Kidney (tissue), 22 donors: ENCODE measurements at places on chromosomes 6 and 20. TPM values are rescaled to one million over a fixed set of nuclear protein-coding genes. Genes with fewer than 3 reads are reported as not detected.

- no peak overlapping the region for H3K4me3 ChIP-seq
- no peaks in the 10 kb centered on the region for H3K4me1 ChIP-seq
- no peaks in the 10 kb centered on the region for H3K36me3 ChIP-seq
- H3K27me3 ChIP-seq: no peaks in the 10 kb centered on the region
- no peak overlapping the region for H3K27ac ChIP-seq
- DNase-seq: no peak
Observed at GRCh38 chr6:98871057-98871456, 36.7 kb downstream of the POU3F2 start.

UNC93A gene
- total RNA-seq: not detected

PCK1 gene
- total RNA-seq: 29.7 TPM

DNA sequence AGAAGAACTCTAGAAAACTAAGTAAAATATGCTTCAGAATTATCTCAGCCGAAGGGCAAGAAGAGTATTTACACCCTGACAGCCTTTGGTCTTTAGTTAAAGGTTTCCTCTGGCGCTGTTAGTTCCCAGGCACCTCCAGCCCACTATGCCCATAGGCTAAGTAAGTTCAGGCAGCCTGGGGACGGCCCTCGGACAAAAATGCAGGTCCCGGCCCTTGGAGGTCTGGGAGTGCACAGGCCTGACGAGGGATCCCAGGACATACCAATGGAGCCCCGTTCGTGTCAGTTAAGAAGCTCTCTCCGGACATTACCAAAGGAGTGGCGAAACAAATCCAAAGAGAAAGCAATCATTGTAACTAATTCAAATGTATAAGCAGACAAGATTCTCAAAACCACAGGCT is 311.8 kb downstream of the CD83 start:
- no peak for DNase-seq
- no peak overlapping the region for H3K27ac ChIP-seq
- no peaks in the 10 kb centered on the region for H3K36me3 ChIP-seq
- no peaks in the 10 kb centered on the region for H3K27me3 ChIP-seq
- H3K4me3 ChIP-seq: no peak overlapping the region

DNA sequence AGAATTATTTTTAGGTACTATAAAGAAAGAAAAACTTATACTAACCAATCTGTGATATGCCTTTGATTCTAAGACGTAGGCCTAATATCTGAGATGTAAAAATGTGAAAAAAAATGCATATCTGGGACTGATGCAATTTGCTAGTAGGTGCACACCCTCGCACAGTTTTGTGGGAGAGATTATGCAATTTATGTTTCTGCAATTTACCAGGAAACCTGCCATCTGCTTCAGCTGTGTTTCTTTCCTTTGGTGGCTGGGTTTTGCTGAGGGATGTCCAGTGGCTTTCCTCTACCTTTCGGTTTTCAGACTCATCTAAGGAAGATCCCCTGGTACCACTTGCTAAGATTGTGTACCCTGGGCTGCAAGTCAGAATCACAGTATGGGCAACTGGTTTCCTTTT is 186.9 kb downstream of the ZFP64 start:
- H3K36me3 ChIP-seq: no peaks in the 10 kb centered on the region
- no peak overlapping the region for H3K27ac ChIP-seq
- H3K27me3 ChIP-seq: no peaks in the 10 kb centered on the region
- H3K4me1 ChIP-seq: no peaks in the 10 kb centered on the region

DNA sequence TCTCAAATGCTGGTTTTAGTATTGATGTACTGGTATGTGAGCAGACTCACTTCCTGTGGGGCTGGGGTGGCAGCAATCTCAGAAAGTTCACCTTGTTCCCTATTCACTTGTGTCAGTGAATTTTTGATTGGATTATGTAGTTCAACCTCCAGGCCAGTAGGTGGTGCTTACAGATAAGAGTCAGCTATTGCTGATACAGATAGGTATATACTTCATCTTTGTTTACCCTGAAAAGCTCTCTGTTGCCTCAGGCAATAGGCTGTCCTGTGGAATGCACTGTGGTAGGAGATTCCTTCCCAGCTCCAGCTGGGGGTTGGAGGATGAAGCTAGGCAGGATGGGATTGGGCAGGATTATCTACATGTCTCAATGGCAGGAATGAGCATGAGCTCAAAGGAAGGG is 851.2 kb upstream of the EYS start:
- no peak for DNase-seq
- no peak overlapping the region for H3K27ac ChIP-seq
- no peaks in the 10 kb centered on the region for H3K36me3 ChIP-seq

HSPA12B gene
- total RNA-seq: 18.9 TPM

NKX2-4 gene
- not detected for total RNA-seq

DNA sequence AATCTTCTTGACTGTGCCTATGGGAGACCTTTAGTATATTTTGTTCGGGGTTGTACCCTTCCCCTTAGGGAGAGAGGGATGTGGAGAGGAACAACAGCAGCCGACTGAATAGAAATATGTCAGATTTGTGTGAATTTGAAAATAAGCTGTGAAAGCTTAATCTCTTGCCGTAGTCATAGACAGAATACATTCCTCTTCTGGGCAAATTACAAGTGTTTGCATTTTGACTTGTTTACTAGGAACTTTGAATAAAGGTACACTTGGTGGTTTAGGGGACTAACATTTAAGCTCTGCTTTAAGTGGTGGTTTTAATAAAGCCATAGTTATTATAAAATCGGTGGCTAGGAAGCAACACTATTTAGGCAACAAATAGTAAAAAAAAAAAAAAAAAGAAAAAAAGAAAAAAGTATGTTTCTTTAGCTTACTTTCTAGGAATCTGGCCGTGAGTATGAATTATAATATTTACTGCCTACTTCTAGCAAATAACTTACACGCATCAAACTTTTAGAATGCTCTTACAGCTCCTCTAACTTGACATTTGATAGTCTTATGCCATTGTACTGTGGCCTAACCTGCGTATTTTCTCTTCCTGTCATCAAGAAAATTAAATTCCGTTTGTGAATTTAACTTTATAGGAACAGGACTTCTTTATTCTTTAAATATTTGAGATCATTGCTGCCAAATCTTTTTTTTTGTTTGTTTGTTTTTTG is 65.1 kb downstream of the ZBTB2 start:
- no peak for DNase-seq
- H3K27ac ChIP-seq: peak overlapping the region; percentile 68
- peak overlapping the region; percentile 73 for H3K4me3 ChIP-seq
- peaks cover 8% of the 10 kb centered on the region for H3K4me1 ChIP-seq

GRCh38 chr6:133753756-133754155 is 135.2 kb upstream of the TCF21 start:
- no peaks in the 10 kb centered on the region for H3K36me3 ChIP-seq
- no peaks in the 10 kb centered on the region for H3K27me3 ChIP-seq
- DNase-seq: no peak
- no peak overlapping the region for H3K4me3 ChIP-seq

- H3K36me3 ChIP-seq: peaks cover 64% of the 10 kb centered on the region
- H3K4me1 ChIP-seq: no peaks in the 10 kb centered on the region
- H3K27me3 ChIP-seq: no peaks in the 10 kb centered on the region
- DNase-seq: no peak
Observed at GRCh38 chr20:49245921-49246740, 26.9 kb downstream of the DDX27 start.

GRCh38 chr6:136784910-136785746 is 7.1 kb downstream of the MAP3K5 start:
- no peak for DNase-seq
- no peaks in the 10 kb centered on the region for H3K27me3 ChIP-seq
- no peaks in the 10 kb centered on the region for H3K36me3 ChIP-seq
- peaks cover 18% of the 10 kb centered on the region for H3K4me1 ChIP-seq
- no peak overlapping the region for H3K27ac ChIP-seq

GHRH gene
- total RNA-seq: not detected

- DNase-seq: no peak
- H3K36me3 ChIP-seq: no peaks in the 10 kb centered on the region
- H3K4me3 ChIP-seq: no peak overlapping the region
- no peak overlapping the region for H3K27ac ChIP-seq
- H3K27me3 ChIP-seq: no peaks in the 10 kb centered on the region
Observed at GRCh38 chr6:158911746-158912480, 88.1 kb downstream of the RSPH3 start.

DNA sequence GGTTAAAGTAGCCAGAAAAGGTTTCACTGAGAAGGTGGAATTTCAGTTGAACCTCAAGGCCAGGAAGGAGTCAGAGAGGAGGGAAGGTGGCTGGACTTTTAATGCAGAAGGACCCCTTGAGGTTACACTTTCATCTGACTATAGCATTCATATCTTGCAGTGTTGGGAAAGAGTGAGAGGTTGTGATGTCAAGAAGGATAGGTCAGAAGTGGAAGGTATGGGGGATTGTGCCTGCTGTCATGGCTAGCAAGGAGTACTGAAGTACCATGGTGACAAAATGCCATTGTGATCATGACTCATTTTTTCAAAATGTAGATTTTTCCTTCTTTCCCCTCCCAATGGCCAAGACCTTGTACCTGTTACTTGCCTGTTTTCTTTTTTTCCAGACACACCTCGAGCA is 5.2 kb upstream of the BACH2 start:
- H3K27me3 ChIP-seq: no peaks in the 10 kb centered on the region
- no peaks in the 10 kb centered on the region for H3K36me3 ChIP-seq
- H3K27ac ChIP-seq: no peak overlapping the region
- no peak overlapping the region for H3K4me3 ChIP-seq

TRIM38 gene
- total RNA-seq: 27.9 TPM

DNA sequence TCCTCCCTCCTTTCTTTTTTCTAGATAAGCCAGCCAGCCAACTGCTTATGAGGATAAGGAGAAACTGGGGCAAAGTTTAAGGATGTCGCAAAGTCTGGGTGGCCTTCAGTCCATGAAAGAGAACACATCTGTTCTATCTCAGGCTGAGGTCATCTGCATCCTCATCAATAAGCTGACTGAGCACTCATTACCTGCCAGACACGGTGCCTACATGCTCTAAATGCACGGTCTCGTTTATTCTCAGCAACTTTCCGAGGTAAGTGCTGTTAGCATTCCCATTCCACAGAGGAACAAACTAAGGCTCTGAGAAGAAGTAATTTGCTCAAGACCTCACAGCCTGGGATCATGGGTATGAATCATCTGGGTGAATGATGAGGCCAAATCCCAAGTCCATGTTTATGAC is 133.1 kb downstream of the BCAS1 start:
- peaks cover 11% of the 10 kb centered on the region for H3K4me1 ChIP-seq
- H3K27me3 ChIP-seq: no peaks in the 10 kb centered on the region
- H3K27ac ChIP-seq: no peak overlapping the region
- H3K36me3 ChIP-seq: no peaks in the 10 kb centered on the region

DNA sequence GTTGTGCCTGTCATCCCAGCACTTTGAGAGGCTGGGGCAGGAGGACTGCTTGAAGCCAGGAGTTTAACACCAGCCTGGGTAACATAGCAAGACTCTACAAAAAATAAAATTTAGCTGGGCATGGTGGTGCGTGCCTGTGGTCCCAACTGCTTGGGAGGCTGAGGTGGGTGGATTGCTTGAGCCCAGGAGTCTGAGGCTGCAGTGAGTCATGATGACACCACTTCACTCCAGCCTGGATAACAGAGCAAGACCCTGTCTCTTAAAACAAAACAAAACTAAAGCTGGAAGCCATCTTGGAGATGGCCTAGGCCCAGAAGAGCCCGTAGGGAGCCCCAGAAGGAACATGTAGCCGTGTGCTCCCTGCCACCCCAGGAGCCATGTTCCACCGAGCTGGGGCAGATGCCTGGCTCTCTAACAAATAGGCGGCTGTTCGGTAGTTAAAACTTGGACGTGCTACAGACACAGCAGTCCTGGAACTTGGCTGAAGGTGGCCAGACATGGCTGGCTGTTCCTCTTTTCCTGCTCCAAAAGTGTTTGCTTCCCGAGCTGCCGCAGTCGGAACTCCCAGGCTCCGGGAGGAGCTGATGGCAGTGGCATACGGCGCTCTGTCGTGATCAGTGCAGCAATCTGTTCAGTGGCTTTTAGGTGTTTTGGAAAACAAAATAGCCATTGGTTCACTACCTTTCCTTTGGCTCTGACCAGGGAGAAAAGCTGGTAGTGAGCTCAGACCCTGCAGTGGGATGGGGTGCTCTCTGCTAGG is 37.0 kb downstream of the DYNLT1 start:
- no peak for DNase-seq
- H3K27me3 ChIP-seq: no peaks in the 10 kb centered on the region
- H3K36me3 ChIP-seq: peaks cover 2% of the 10 kb centered on the region
